ENCODE measurements at places on chromosomes 16 and 17.

DNA sequence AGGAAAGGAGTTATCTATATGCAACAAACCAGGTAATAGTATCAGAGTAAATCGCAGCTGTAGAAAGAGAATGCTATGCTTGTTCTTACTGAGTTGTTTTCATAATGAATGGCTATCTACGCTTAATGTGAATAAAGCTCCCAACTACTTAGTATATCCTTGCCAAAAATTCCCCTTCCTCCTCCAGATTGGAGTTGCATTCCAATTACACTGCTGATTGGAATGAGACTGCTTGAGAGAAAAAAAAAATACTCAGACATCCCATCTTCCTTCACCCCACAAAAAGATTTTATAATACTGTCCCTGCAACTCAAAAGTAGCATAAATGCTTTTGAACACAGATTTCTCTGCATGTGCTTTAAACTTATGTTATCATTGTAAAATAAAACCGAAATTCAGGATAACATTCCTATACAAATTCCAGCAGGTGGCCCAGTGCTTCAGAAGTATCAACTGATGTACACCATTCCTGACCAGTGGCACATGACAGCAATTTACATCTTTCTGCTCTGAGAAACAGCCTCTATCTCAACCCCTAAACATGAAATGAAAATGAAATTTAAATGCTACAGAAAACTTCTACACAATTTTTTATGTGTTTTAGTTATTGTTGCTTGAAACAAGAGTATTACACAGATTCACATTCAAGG lies 47.0 kb downstream of the SMURF2 start:
- DNase-seq, result no peak

GRCh38 chr17:2170023-2170422 lies 115.1 kb downstream of the HIC1 start:
- DNase-seq, result no peak

DNA sequence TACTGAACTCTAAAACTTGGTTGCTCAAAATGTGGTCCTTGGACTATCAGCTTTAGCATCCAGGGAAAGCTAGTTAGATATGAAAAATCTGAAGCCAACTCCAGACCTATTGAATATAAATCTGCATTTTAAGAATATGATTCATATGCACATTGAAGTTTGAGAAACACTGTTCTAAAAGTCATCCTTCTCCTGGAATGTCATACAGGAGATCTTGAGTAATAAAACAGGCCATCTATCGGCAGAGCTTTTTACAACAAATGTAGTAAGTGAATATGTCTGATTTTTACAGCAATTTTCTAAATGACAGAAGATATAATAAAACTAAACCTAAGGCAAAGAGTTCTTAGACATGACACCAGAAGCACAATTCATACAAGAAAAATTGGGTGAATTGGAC lies 140.4 kb downstream of the PMP22 start:
- DNase-seq, result no peak

- no peak for DNase-seq
These were observed 10.4 kb downstream of the PTRH2 start for GRCh38 chr17:59696682-59697277.

GRCh38 chr17:3659541-3660111 lies 8.8 kb downstream of the TAX1BP3 start:
- no peak for DNase-seq

GRCh38 chr16:79843631-79844043 lies 243.1 kb upstream of the MAF start:
- DNase-seq, result no peak

GRCh38 chr16:79083508-79084299 lies 516.8 kb downstream of the MAF start:
- DNase-seq, result no peak

DNA sequence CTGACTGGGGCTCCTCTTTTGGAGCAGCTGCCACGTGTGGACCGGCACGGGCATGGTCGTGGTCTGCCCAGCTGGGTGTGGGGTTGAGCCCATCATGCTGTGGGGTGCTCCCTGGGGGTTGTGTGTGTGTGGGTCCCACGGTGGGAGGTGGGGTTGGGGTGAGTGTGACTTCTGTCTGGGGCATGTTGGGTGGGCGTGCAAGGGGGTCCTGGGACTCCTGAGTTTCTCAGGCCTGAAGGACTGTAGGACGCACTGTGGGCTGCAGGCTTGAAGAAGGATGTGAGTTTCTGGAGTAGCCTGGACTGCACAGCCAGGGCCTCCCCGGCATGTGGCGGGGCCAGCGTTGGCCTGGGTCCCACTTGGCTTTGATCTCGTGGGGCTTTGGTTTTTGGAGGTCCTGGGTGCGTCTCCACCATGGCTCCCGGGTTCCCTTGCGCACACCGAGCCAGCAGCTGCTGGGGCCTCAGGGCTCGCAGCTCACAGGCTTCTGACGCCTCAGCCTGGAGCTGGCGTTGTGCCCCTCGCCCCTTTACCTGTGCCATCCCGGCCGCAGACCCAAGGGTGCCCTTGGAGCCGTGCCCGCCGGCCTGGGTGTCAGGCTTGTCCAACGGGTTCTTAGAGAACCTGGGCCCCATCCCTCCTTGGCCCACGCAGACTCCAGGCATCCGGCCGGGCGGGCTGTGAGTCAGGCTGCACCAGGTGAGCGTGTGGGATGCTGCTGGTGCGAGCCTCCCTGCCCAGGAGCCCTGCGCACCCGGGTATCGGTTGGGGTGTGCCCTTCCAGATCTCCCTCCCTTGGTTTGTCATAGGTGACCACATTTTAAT lies 34.4 kb upstream of the ZNF750 start:
- DNase-seq, result no peak

DNA sequence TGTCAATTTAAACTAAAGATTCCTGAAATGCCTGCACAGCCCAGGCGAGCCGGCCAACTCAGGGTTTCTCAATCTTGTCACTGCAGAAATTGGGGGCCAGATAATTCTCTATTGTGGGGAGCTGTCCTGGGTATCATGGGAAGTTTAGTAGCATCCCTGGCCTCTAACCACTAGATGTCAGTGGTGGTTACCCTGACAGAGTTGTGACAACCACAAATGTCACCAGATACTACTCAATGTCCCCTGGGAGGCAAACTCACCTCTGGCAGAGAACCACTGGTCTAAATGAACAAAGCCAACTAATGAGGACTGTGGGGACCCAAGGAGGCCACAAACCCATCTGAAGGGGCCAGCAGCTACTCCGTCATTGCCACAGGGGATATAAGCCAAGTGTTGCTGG lies 90.9 kb downstream of the MYH11 start:
- peak; percentile 36 for DNase-seq

- DNase-seq, result no peak
These were observed 10.5 kb downstream of the TIMM22 start for GRCh38 chr17:1007310-1008007.

DNA sequence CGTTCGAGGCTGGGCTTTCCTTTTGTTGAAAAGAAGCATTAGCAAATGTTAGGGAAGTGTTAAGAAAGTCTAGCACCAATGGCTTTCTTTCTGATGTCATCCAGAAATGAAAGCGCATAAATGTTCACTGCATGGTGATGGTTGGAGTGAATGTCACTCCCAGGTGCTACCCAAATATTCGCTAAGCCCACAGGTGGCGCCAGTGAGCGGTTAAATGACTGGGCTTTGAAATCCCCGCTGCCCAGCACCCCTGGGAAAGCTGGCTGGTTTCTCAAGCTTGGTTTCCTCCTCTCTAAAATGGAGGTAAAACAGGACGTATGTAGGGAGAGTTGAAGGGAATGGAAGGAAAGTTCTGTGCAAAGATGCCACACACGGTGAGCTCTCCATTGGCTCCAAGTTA lies 104.4 kb downstream of the IRX5 start:
- no peak for DNase-seq

GRCh38 chr17:44137891-44138709 lies 3.6 kb upstream of the HROB start:
- DNase-seq, result peak; percentile 73

- no peak for DNase-seq
These were observed 14.3 kb downstream of the PRCD start for GRCh38 chr17:76554131-76554530.

- DNase-seq, result peak; percentile 69
These were observed 12.2 kb downstream of the CES2 start for GRCh38 chr16:66947302-66948065.

DNA sequence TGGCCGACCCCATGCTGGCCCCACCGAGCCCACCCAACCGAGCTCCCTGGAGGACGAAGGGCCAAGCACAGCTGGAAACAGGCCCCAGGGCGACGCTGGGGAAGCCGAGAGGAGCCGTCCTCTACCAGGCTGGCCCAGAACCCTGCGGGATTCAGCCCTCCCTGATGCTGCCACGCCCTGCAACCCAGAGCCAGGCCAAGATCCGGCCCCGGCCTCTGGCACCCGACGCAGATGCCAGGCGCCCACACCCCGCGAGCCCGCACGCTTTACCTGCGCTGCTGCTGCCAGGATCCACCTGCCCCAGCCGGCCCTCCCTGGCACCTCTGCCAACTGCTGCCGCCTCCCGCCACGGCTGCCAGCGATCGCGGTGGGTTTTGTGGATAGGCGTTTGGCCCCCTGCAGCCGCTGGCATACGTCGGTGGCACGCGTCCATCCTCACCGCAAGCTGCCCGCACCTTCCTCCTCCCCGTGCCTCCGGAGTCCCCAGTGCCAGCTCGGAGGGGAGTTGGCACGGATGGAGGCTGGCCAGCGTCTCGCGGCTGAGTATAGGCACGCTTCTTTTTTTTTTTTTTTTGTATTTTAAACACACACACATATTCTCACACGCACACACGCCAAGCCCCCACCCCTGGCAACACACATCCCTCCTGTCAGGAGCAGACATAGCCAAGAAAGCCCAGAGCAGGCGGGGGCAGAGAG lies 41.3 kb upstream of the ACSF3 start:
- no peak for DNase-seq

- no peak for DNase-seq
These were observed 51.4 kb upstream of the LHX1 start for GRCh38 chr17:36885771-36886377.

DNA sequence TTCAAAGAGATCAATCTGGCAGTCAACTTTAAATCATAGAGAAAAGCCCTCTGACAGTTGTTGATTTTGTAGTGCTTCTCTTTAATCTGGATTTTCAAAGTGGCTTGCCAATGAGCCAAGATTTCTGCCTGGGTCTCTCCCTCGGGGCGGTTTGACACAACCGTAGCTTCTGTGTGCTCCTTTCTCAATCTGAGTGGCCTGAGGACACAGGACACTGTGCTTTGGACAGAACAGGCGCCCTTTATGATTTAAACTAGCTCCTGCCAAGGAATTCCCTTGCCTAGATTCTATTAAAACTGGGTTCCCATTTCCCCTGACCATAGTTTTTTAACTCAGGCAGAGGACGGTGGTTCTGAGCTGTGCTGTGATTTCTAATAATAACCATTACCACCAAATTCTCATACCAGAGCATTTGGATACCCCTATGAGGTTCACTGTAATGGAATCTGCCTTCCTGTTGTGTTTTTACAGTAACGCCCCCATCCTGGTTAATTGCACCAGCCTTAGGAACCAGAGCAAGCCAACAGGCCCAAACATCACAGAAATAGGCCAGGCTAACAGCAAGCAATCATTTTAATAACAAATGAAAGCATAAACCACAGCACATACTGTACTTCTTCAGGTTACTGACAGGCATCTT lies 4.0 kb downstream of the ZFHX3 start:
- no peak for DNase-seq

GRCh38 chr17:79655672-79656290 lies 44.9 kb upstream of the RBFOX3 start:
- no peak for DNase-seq

DNA sequence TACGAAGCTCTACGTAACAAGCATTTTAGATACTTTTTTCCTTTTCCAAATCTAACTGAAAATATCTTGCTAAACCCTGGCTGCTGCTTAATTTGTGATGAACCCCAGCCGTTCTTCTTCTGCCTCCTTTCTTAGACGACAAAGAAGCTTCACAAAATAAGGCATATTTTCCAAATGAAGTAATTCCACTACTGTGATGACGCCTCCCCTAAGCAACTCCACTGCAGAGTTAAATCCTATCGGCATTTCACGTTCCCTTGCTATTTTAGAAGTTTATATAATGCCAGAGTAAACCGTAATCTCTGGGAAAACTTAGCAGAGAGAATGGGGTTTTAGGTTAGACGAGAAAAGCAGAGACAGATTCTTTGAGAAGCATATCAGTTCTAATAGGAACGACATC lies 683.1 kb upstream of the SALL1 start:
- DNase-seq, result no peak

DNA sequence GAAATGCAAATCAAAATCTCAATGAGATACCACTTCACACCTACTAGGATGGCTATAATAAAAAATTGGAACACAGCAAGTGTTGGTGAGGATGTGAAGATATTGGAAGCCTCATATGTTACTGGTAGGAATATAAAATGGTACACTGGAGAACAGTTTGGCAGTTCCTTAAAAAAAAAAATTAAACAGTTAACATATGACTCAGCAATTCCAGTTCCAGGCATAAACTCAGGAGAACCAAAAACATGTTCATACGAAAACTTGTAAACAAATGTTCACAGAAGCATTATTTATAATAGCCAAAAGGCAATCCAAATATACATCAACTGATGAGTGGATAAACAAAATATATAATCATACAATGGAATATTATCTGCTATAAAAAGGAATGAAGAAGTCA lies 28.2 kb downstream of the ZNF652 start:
- DNase-seq, result no peak

- DNase-seq, result no peak
These were observed 632.3 kb downstream of the WWOX start for GRCh38 chr16:78731785-78732184.

DNA sequence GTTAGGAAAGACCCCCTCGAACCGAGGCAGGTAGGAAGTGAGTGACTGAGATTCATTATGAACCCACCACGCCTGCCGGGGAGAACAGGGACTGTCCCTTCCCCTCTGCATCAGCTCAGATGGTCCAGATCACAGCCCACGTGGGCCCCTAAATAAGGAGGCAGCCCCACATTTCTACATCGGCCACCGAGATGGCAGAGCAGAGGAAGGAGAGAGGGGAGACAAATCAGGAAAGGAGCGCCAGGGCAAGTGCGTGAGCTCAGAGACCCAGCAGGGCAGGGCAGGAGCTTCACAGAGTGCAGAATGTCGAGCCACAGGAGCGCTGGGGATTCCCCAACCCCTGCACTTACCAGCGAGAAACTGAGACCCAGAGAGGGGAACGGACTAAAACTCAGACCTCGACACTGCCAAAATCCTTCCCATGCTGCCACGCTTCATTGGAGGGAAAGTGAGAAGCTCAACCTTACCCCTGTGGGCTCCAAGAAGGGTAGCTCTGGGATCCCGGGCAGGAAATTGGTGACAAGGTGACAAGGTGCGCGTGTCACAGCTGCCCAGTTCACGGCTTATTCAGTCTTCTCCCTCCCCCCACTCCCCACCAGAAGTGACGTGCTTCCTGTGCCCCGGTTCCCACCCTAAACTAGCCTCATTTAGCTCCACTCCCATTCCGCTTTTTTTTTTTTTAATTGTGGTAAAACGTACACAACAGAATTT lies at the start of gene ICAM2:
Gene ICAM2 (minus strand): TSS at position 578 of the 711 bp plus-strand sequence. CDS start 13,942 bp downstream, outside the sequence.
- no peak for DNase-seq
